ENCODE measurements at places on chromosomes 12 and 14. TPM values are rescaled to one million over a fixed set of nuclear protein-coding genes. Genes with fewer than 3 reads are reported as not detected.
A peak's percentile ranks its signal among the peaks of the same experiment; 100 is the strongest.

- no peak for DNase-seq
These were observed 217.5 kb downstream of the DPY19L2 start for GRCh38 chr12:63450816-63451215.

DNA sequence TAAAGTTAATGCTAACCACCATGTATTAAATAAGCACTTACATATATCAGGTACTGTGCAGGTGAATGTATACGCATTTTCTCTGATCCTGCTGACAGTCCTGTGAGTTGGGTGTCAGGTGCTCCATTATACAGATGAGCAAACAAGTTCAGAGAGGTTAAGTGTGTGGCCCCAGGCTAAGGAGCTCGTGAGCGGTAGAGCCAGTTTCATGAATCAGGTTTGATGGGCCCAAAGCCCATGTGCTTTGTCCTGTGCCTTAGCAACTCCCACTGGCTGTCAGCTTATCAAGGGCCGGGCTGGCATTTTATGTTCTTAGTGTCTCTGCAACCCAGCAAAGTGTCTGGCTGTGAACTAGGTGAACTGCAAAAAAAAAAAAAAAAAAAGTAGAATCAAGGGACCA lies 701.2 kb upstream of the TBX3 start:
- DNase-seq, result no peak

- DNase-seq, result no peak
These were observed 17.2 kb upstream of the LPCAT3 start for GRCh38 chr12:7035463-7035862.

- no peak for DNase-seq
These were observed 19.0 kb upstream of the KRAS start for GRCh38 chr12:25269701-25270100.

- no peak for DNase-seq
These were observed 22.7 kb upstream of the EID3 start for GRCh38 chr12:104280717-104281458.

DNA sequence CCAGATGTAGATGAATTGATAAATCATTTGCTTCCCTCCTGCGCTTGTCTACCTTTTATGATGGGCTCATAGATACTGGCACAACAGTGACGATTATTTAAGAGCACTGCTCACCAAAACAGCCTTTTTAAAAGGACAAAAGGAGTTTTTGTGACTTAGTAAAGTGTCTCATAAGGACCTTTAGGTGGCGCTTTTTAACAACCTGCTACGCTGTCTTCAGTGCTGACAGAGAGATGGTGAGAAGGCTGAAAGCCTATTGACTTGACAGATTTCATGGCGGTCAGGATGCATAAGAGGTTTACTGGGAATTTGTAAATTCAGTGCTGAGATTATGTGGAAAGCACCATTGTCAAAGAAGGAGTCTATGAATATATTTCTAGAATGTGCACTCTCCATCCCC lies 87.6 kb downstream of the SLC15A5 start:
- DNase-seq, result no peak

DNA sequence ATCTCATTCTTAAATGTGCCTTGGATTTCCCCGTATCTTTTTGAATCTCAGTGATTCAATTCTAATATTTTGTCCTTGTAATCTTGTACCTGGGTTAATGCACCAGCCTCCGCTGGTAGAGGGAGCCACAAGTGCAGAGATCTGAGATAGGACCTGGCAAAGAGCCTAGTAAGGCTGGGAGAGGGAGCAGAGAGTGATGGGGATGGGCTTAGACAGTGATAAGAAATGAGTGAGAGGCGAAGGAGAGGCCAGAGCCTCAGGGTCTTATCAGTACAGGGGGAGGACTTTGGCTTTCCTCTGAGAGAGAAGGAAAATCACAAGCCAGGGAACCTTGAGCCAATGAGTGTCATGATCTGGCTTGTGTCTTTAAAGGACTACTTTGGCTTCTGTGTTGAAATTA lies 30.5 kb upstream of the LMNTD1 start:
- DNase-seq, result no peak

DNA sequence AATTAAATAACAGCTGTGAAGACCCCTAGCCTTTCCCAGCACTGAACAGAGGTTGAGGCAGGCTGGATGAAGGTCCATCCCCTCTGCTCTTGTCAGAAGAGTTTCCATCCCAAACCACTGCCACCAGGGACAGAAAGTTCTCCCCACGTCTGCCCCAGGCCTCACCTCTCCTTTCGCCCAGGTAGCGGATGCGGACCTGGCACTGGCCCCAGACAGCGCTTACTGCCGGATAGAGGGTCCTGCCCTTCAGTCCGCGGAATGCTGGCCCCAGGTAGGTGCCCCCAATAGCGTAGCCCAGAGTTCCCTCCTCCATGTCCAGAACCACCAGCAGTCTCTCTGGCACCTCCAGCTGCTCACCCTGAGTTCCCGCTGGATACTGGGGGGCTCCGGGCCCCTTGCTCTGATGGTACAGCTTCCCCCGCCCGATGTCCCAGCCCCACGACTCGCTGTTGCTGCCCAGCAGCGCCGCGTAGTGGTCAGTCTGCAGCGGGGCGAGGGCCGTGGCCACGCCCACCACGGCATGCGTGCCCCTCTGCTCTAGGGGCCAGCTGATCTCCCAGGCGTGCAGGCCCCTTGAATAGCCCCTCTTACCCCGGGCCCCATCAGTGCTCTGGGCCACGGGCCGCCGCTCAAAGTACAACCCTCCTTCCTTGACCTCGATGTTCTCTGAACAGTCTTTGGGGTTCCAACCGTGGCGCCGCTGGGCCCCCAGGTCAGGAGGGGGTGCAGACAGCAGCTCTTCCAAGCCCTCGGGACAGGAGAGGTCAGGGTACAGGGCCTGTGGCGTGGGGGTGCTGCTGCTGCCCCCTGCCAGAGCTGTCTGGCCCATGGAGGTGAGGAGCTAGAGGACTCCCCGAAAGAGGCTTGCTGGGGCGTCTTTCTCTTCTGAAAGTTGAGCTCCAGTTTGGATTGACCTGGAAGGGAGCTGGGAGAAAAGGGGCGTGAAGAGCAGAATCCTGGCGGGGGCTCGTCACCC lies 742 bp downstream of the SPSB2 start:
- peak; percentile 68 for DNase-seq

DNA sequence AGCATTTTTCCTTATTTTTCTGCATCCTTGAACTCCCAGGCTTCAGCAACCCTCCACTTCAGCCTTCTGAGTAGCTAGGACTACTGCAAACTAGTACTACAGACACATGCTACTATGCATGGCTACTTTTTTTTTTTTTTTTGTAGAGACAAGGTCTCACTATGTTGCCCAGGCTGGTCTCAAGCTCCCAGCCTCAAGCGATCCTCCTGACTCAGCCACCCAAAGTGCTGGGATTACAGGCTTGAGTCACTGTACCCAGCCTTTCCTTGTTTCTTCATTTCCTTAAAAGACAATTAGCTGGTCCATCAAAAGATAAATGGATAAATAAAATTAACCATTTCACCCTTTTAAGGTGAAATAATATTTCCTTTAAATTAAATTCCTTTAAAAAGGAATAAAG lies 205.8 kb downstream of the SPTSSA start:
- no peak for DNase-seq

DNA sequence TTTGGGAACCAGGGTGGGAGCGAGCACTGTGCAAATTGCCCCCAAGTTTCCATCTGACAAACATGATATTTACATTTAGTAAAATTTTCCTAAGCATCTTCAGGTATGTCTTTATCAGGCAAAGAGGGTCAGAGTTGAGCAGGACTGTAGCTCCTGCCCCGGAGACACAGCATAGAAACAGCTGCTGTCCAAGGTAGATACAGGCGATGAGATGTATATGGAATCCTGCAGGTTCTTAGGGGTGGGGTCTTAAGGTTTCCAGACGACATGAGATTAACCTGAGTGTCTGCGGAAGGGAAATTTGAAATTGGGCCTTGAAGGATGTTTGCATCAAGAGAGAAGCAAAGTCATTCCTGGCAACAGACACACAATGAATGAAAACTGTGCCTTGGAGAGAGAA lies 998.8 kb downstream of the AACS start:
- no peak for DNase-seq

- DNase-seq, result no peak
These were observed 37.1 kb downstream of the NID2 start for GRCh38 chr14:52031781-52032180.

RNU4-1 gene
- total RNA-seq, result 872 TPM

KLHL42 gene
- total RNA-seq, result 81.4 TPM

ASCL1 gene
- total RNA-seq, result 10.1 TPM

KNTC1 gene
- 27.9 TPM for total RNA-seq

Data from spinal cord (tissue), 10 donors.